Stimulated activated naive CD4-positive, alpha-beta T cell treated with Interleukin-2 at 50 U/mL for 16 hours (primary cell): ENCODE measurements at places on chromosomes 6 and 20.

DNA sequence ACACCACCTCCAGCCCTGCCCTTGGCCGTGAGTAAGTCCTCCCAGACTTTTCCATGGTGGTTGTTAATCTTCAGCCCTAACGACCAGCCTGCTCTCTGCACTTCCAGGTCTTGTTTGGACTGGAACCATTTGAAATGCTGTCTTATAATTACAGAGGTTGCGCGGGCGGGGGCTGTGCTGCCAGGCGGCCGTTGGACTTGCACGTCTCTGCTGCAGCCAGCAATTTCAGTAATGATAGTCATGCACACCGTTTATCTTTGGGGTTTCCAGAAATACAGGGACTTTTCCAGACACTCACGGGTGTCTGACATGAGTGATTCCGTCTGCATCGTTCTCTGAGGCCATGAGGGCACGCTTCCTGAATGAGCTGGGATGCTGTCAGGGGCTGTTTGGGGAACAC lies 118.2 kb downstream of the BMP7 start:
- no peak for DNase-seq

GRCh38 chr6:116450769-116451740 lies 10.1 kb upstream of the CALHM6 start:
- DNase-seq: no peak

- no peak for DNase-seq
Measured at GRCh38 chr6:56659721-56660380, 17.2 kb upstream of the DST start.

DNA sequence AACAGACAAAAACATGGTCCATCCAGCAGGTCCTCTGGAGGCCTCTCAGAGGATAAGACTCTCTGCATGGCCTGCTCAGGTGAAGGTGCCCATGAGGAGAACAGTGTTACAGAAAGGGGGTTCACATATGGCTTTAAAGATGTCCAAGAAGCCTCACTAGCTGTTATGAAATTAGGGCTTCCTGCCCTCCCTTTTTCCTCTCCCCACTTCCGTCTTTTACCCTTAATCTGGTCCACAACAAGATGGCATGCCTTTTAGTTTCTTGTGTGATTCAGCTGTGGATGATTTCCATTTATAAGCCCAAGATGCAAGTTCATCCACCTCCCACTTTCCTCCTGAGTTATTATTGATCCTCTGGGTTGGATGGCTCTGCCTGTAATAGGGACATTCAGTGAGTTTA lies 14.0 kb downstream of the GCNT2 start:
- no peak for DNase-seq

- no peak for DNase-seq
Measured at GRCh38 chr6:12507636-12508035, 208.9 kb upstream of the PHACTR1 start.

DNA sequence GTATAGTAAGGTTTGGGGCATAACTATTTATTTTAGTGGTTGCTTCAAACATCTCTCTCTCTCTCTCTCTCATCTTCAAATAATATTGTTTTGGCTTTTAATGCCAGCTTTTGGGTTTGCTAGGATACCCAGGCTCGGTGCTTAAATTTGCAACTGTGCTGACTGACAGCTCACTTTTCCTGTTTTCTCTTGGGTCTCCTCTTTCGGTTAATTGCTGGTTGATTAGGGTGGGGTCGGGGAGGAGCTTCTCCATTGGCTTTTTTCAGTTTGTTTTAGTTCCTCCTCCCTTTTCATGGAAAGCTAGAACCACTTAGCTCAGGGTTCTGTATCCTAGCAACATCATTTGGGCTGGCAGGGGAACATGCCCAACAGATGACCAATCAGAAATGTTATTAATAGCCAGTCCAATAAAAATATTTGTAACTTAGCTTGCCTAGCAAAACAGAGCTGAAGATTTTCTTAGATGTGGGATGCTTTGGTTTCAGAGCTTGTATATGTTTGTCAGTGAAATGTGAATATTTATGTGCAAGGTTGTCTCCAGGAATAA lies 11.3 kb downstream of the TFAP2B start:
- no peak for DNase-seq

GRCh38 chr20:51542033-51542570 lies 417 bp downstream of the NFATC2 start:
- peak; percentile 67 for DNase-seq

DNA sequence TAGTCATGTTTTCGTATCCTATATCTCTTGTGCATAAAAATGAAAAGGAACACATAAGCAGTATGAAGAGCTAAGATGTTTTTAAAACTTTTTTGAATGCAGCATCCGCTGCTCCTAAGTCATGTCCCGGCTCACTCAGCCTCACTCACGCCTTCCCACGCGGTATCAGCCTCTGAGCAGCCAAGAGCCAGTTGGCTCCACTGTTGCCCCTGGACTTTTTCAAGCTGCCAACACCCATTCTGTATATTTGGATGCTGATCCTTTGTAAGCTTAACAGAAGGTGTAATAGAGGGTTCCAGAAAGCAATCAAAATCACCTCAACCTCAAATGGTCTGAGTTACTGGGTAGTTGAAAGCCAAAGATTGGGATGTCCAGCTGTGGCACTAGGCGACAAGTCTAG lies 139.3 kb downstream of the TTLL2 start:
- no peak for DNase-seq

DNA sequence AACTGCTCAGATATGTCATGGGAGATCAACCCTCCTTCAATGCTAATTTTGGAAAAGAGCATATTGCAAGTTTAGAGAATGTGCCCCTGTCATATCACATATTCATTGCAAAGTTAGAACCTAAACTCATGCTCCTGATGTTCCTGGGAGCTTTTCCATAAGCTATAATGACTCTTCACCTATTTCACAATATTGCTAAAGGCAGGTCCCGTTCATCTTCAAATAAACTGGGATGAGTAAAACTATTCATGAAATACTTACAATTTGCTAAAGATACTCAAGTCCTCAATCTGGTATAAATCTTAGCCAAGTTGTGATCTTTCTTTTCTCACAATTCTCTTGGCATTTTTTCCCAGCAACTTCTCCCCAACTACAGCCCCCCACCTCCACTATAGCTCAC lies 121.7 kb upstream of the TNFAIP3 start:
- DNase-seq: no peak

DNA sequence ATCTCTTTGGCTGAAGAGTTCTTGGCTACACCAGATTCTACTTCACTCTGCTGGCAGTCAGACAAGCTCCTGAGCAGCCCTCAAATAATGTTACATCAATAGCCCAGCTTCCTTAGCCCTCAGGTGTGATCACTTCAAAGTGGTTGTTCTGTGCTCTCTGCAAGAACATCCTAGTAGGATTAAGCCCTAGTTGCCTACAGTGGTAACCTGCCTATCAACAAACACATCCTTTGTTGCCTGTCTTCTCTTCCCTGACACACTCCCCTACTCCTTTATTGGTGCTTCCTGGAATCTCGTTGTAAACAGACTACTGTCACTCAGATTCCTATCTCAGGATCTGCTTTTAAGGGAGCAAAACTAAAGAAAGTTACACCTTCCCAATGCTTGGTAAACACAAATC lies 45.1 kb upstream of the TASP1 start:
- DNase-seq: no peak

DNA sequence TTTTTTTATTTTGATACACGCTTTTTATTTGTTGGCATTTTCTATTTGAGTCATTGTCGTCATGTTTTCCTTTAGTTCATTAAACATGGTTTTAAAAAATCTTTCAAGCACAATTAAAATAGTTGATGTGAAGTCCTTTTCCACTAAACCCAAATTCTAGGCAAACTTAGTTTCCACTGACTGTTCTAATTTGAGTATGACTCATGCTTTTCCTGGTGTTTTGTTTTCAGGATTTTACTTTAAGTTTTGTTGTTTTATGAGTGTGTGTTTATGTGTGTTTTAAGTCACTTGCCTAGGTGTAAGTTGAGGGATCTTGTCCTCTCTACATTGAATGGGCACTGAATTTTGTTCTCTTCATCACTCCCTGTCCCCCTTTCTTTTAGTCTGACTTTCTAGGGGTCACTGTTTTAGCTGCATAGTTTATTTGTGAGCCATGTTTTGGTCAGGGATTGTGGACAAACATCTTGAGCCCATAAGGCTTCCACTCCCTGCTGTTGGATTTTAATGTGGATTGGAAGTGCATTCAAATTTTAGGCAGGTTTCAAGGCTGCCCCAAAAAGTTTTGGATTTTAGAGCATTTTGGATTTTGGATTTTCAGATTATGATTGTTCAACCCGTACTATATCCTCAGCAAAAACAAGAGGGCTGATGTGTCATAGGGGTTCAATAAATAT lies 94.8 kb downstream of the CDYL start:
- no peak for DNase-seq

DNA sequence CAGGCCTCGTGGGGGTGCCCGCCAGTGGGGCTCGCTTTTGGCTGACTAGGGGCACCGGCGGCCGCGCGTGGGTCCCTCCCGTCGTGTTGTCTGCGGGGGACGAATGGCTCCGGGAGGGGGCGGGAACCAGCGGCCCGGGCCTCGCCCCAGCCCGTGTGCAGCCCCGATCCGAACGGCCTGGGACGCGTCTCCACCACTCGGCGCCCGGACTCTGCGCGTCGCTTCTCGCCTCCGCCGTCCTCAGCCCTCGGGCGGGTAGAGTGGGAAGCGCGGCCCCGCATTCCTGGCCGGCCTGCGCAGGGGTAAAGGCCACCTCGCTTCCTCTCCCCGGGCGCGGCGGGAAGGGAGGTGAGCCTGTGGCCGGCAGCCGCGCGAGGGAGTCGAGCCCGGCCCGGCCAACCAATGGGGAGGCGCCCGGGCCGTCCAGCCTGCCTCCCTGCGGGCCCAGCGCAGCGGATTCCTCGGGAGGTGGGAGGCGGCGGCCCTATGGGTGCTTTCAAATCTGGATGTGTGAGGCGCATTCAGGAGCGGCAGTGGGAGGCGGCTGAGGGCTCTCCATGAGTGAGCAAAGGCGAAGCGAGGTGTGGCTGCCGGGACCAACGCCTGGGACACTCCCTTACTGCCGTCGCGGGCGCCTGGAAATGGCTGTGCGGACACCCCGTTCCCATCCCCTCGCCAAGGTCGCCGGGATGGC lies 1.1 kb upstream of the ZBTB46 start:
- no peak for DNase-seq

GRCh38 chr6:77466451-77467437 lies 3.5 kb upstream of the HTR1B start:
- DNase-seq: no peak

- DNase-seq: peak; percentile 68
Measured at GRCh38 chr6:1524040-1524480, 85.7 kb upstream of the FOXC1 start.

- no peak for DNase-seq
Measured at GRCh38 chr6:111738631-111739030, 133.0 kb upstream of the TRAF3IP2 start.

GRCh38 chr6:99521633-99522151 lies 6.5 kb upstream of the USP45 start:
- DNase-seq: no peak

DNA sequence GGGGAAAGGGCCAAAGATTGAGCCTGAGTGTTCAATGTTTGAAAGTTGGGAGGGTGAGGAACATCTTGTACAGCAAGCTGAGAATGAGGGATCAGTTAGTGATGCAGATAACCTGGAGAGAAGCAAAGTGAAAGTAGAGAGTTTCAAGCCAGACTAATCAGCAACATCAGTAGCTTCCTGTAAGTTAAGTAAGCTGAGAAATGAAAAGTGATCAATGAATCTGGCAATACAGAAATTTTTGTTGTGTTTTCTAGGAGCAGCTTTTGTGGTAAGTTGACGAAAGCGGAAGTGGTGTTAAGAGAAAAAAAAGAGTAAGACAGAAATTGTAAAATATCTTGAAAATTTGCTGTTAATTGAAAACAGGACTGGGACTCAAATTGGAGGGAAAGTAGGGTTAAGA lies 855.5 kb upstream of the MAP3K7 start:
- DNase-seq: no peak

- no peak for DNase-seq
Measured at GRCh38 chr6:107140581-107140980, 25.3 kb upstream of the BEND3 start.

DNA sequence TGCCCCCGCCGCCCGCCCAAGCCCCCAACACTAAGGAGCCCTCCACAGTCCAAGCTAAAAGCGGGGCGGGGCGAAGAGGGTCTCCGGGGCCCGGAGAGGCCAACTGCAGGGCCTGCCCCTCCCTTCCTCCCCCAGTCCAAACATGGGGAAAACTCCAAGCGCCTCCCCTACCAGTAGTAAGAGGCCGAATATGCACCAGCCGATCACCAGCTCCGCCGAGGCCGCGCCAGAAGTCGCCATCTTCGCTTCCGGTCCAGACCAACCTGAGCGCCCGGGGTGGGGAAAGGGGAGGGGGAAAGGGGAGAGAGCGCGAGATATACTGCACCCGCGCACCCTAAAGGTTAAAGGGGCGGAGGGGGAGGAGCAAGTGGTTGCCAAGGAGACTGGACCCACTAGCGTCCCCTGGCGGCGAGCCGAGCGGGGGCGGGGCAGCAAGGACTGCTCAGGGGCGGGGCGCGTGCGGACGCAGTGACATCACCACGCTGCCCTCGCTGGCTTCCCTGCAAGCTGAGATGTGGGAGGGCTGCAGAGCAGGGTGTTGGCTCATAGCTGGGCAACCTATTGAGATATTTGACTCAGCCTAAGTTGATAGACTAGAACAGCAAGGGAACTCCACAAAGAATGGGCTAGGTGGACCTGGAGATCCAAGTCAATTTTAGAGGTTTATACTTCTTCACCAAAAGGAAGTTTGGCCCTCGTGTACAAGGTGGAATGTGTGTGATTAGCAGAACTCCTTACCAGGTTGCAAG lies at the start of gene LMBRD1:
Gene LMBRD1 (minus strand): TSS at position 369 of the 749 bp plus-strand sequence. CDS start 129 bp downstream, at position 240.
- peak; percentile 96 for DNase-seq

DNA sequence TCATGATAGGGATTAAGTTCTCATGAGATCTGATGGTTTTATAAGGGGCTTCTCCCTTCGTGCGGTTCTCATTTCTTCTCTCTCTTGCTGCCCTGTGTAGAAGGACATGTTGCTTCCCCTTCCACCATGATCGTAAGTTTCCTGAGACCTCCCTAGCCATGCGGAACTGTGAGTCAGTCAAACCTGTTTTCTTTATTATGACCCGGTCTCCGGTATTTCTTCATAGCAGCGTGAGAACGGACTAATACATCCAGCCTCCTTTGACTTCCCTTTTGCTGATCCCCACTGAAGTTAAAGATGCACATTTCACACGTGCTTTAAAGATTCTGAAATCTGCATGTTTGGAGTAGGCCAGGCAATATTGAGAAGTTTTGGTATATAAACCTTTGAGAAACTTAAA lies 543.1 kb downstream of the PRKN start:
- DNase-seq: no peak

DNA sequence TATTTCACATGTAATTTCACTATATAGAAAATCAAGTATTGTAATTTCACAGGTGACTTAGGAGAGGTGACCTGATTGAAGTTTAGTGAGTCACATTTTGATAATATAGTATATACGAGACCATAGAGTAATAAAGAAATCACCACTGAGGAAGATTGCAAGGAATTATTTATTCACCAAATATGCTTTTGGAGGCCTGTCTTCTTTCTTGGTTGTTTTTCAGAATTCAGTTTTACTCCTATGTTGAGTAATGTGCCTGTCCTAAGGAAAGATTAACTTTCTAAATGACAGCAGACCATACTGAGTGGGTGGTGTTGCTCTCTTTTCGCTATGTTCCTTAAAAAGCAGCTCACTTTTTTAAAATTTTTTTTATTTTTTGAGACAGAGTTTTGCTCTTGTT lies 87.5 kb upstream of the FOXO3 start:
- no peak for DNase-seq
